ENCODE measurements at places on chromosomes 6 and 20.
A peak's percentile ranks its signal among the peaks of the same experiment; 100 is the strongest.

DNA sequence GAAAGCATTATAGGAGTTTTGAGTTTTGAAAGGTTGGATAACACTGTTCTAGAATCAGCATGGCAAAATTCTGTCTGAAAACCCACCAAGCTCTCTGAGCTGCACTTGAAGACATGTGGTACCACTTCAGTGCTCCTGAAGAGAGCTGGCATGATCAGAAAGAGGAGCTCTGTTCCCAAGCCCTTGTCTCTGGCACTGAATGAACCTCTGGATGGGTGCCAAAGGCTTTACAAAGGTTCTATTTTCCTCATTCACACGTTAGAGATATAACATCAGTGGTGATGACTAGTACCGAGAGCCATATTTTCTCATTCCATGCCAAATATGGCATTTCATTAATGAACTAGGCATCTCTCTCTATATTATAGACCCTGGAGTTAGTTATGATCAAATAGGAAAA is 301.8 kb upstream of the ID4 start:
- H3K36me3 ChIP-seq: 0 out of 2 replicates have a peak, but pooled peaks cover 2% of the 10 kb centered on the region
- H3K4me1 ChIP-seq: no peaks in the 10 kb centered on the region
- H3K4me3 ChIP-seq: no peak overlapping the region
- DNase-seq: no peak
- no peak overlapping the region for H3K27ac ChIP-seq
- H3K27me3 ChIP-seq: no peaks in the 10 kb centered on the region

DNA sequence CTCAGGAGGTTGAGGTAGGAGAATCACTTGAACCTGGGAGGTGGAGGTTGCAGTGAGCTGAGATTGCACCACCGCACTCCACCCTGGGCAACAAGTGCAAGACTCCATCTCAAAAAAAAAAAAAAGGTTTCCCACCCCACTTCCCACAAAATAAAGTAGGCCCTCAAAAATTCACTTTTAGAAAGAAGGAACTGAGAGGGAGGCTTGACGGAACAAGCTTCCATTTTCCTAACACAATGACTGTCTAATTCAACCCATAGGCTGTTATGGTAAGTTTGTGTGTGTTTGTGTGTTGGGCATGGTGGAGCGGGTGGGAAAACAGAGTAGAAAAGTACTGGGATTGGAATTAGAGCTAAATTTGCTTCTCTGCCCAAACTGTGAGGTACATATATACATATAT is 98.4 kb upstream of the MAN1A1 start:
- DNase-seq: no peak
- H3K4me3 ChIP-seq: no peak overlapping the region
- H3K27ac ChIP-seq: no peak overlapping the region

DNA sequence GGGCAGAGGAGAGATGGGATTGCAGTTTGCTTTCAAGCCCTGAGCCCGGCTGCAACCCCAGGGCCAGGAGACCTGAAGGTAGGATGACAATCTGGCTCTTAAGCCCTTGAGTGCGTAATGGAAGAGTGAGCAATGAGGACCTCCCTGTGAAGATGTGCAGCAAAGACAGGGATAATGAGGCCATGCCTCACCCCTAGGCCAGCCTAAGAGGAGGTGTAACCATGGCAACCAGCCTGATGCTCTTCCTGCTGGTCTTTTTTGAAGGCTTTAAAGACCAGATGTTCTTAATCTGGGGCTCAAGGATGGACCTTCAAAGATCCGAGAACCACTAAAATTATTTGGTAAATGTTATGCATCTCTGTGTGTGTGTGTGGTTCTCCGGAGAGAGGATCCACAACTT is 8.2 kb downstream of the ARHGAP40 start:
- H3K4me3 ChIP-seq: no peak overlapping the region
- peaks cover 1% of the 10 kb centered on the region for H3K4me1 ChIP-seq
- DNase-seq: no peak
- H3K27me3 ChIP-seq: no peaks in the 10 kb centered on the region

- no peaks in the 10 kb centered on the region for H3K36me3 ChIP-seq
- no peaks in the 10 kb centered on the region for H3K27me3 ChIP-seq
- no peak for DNase-seq
- H3K4me3 ChIP-seq: peak within 1 kb of the TSS; percentile 84
- H3K27ac ChIP-seq: no peak within 1 kb of the TSS
- no peaks in the 10 kb centered on the region for H3K4me1 ChIP-seq
These were observed at the start of gene CBFA2T2 for GRCh38 chr20:33490023-33490933. CBFA2T2 (plus strand) TSS chr20:33490096; CDS start chr20:33490268, 172 bp downstream.

- no peak overlapping the region for H3K4me3 ChIP-seq
- H3K27ac ChIP-seq: no peak overlapping the region
- DNase-seq: no peak
- H3K36me3 ChIP-seq: peaks cover 3% of the 10 kb centered on the region
These were observed 13.5 kb downstream of the STK35 start for GRCh38 chr20:2114990-2115681.

- no peak overlapping the region for H3K27ac ChIP-seq
- H3K36me3 ChIP-seq: no peaks in the 10 kb centered on the region
- H3K4me1 ChIP-seq: no peaks in the 10 kb centered on the region
These were observed 38.0 kb downstream of the COL12A1 start for GRCh38 chr6:75167851-75168250.

DNA sequence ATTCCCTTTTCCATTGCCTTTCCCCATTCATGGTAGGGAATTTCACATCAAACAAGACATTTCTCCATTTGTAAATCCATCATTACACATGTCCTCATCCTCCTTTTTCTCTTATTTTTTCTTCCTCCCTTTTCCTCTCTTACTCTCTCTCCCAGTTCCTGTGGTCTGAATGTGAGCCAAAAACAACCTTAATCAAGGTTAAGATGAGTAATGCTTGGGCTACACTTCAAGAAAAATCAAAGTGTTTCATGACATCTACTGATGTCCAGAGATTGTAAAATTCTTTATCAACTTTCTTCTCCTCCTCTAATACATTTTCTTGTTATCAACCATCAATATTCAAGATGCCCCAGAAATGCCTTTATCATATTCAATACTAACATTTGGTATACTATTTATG is 208.0 kb upstream of the PRND start:
- no peaks in the 10 kb centered on the region for H3K27me3 ChIP-seq
- H3K4me1 ChIP-seq: no peaks in the 10 kb centered on the region
- no peak overlapping the region for H3K27ac ChIP-seq

DNA sequence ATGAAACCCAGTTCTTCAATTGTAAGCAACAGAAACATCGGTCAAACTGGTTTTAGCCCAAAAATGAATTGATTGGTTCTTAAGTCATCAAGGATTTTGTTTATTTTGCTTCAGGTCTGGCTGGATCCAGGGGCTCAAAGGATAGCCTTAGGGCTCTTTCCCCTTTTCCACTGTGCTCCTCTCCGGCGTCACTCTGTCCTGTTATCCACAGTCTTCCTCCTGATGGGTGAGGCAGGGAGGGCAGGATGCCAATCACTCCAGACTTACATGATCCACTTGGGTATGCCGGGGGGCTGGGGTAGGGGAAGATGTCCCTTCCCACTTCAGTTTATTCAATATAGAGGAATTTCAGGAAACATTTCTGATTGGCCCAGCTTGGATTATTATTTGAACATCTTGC is 40.0 kb downstream of the PLAGL2 start:
- H3K4me1 ChIP-seq: no peaks in the 10 kb centered on the region
- no peaks in the 10 kb centered on the region for H3K27me3 ChIP-seq
- H3K36me3 ChIP-seq: peaks cover 15% of the 10 kb centered on the region
- H3K4me3 ChIP-seq: no peak overlapping the region
- no peak overlapping the region for H3K27ac ChIP-seq

DNA sequence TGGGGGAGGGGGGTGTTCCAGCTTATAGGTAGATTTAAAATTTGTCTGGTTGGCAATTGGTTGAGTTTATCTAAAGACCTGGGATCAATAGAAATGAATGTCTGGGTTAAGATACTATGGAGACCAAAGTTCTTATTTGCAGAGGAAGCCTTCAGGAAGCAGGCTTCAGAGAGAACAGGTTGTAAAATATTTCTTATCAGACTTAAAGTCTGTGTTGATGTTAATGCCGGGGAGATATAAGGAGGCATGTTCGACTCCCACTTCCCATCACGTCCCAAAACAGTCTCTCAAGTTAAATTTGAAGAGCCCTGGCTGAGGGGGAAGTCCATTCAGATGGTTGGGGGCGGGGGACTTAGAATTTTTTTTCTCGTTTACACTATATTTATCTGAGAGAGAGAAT is 12.3 kb upstream of the BLCAP start:
- no peaks in the 10 kb centered on the region for H3K36me3 ChIP-seq
- no peak for DNase-seq
- no peaks in the 10 kb centered on the region for H3K27me3 ChIP-seq
- no peak overlapping the region for H3K27ac ChIP-seq
- H3K4me3 ChIP-seq: no peak overlapping the region
- H3K4me1 ChIP-seq: no peaks in the 10 kb centered on the region

Measured in iPS DF 6.9 (cell line).